ENCODE measurements at places on chromosomes 5 and 9.
A peak's percentile ranks its signal among the peaks of the same experiment; 100 is the strongest.

GRCh38 chr9:104078596-104078995, 15.5 kb upstream of the SMC2 start:
- DNase-seq: no peak

DNA sequence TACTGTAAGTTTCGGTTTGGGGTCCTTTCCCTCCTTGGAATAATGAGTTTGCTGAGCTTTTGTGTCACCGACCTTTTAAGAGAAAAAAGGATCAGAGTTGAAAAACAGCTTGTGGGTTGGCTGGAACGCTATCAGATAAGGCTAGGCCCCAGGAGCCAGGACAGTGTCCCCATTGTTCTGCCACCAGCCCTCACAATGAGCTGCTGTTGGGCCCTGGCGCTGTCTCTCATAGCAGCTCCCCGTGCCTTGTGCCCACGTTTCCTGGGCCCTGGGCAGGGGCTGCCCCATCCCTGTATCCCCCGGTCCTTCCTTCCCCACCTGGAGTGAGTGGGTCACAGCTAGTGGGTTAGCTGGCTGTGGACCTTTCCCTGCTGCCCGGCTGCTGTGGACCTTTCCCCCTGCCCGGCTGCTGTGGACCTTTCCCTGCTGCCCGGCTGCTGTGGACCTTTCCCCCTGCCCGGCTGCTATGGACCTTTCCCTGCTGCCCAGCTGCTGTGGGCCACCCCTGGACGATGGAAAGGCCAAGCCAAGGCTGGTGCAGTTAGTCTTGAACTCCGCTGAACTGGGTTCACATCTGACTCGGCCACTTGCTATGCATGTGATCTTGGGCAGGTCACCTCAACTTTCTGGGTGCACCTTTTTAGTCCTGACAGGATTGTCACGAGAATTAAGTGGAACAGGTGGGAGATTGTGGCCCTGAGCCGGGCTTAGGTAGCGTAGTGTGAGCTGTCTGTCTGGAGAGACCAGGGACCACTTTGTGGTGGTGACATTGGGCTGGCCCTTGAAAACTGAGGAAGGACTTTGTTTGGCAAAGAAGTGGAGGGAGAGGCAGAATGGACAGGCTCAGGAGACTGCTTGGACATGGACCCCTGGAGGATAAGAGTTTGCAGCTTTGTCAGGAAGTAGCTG, 99.5 kb downstream of the DAB2IP start:
- no peak for DNase-seq

DNA sequence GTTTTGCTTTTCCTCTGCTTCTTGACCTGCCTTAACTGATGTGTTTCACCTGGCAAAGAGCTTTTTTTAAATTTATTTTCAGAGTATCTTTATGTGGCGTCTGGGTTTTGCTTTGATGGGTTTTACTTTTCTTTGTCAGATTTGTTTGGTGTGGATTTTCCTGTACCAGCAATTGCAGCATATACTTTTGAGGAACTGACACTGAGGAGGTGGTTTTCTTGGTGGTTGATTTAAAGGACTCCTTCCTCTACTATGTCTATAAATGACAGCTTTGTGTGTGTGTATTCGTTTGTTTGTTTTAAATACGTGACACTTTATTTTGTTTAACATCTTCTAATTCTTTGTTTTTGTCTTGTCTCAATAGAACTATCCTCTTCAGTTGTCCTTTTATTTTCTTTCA, 1071.9 kb upstream of the ARRDC3 start:
- DNase-seq: no peak

DNA sequence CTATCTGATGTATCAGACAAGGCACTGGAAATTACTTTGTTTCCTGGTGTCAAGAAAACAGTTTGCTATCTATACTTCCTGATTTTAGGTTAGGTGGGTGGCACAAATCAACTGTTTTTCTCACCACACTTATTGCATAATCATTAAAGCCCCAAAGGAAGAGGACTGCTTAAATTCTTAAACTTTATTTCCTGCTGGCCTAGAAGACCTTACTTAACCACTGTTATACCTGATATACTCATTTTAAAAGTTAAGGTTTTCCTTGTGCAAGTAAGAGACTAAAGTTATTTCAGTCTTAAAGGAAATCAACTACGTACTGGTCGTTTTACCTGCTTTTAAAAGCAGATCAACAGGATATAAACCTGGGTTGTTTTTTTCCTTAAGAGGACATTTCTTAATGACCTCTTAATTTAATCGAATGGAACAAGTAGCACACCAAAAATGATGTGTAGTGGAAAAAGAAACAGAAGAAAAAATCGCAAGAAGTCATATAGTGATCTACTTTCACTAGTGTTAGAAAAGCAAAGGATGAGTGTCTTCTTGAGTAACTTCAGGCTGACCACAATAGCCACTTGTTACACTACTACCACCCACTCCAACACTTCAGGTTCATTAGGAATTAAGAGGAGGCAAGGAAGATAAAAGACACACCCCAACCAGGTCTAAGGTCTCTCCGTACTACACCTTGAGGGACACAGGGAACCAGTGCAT, 974 bp downstream of the CLINT1 start:
- DNase-seq: no peak

DNA sequence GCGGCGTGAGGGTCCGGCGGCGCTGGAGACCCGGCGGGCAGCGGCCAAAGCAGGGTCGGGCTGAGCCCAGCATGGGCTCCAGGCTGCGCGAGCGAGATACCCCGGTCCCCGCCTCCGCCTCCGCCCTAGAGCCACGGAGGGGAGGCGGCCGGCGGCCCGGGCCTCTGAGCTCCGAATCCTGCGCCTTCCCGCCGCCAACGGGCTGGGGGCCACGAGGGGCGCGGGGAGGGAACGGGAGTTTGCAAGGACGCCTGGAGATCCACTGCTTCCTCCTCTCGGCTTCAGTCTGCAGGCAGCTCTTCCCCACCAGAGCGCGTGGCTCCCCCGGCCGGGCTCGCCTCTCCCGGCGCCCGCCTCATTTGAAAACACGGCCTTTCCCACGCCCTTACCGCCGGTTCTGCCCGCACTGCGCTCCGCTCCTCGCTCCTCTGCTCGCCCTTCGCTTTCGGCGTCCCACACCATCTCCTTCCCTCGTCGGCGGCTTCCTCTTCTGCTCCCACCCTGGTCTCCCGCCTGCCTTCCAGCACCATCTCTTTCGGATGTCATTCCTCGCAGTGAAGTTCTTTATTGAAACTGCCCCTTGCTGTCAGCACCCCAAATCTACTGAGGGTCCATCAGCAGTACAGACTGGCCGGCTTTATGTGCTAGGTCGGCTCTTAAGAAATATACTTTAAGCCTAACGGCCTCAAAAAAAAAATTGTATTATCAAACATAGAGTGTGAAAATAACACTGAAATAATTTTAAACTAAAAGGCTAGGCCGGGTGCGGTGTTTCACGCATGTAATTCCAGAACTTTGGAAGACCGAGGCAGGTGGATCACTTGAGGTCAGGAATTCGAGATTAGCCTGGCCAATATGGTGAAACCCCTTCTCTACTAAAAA, 105.0 kb upstream of the FAM120A start:
- no peak for DNase-seq

DNA sequence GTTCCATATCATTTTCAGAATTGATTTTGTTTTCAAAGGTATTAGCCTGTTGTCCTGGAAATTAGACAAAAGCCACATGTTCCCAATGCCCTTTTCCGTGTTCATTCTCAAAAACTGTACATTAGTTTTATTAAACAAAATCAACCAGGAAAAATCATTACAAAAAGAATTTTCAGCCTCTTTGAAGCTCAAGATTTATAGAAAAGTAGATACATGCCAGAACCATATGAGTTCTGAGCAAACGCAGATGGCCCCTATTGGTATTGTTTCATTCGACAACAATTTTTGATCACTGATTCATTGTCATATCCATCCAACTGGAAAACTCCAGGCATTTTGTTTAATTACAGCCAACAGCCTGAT, 148.5 kb upstream of the GRAMD2B start:
- DNase-seq: no peak

DNA sequence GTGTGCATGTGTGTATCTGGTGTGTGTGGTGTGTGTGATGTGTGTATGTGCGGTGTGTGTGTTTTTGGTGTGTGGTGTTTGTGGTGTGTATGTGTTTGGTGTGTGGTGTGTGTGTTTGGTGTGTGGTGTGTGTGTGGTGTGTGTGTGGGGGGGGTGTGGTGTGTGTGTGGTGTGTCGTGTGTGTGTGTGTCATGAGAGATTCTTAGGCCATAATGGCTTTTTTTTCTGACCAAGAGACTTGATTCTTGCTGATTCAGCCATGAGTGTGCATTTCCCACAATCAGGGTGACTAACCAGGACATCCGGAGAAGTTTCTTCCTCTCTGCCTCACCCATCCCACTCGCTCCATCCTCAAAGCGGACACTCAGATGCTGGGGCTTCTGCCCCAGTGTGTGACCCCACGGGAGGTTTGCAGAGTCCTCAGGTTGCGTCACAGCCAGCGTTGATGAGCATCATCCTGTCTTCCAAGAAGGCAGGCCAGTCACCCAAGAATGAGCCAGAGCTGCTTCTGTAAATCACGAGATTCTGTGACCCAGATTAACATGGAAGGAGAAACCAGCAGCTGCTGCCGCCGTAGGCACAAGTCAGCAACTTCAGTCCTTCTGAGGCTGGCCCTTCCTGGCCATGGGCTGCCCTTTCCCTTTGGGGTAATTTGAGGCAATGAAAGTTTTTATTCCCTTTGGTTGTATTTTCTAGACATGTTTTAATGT, 12.5 kb upstream of the CTSL start:
- peak; percentile 18 for DNase-seq
